ENCODE measurements at places on chromosomes 7 and 10.

DNA sequence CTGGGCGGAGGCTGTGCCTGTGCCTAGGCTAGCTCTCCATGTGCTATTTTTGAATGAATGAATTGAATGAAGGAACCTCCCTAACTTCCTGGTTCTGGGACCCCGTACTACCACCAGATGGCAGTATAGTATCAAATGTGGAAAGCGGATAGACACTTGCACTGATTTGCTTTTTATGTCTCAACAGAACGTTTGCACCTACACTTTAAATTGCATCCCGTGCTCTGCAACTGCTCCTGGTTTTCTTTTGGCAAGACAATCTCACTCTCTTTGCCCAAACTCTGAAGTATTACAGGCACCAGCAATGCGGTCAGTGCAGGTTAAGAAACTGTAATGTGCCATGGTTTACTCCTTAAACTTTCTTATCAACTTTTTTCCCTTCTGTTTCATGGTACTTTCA lies 6.5 kb downstream of the FZD8 start:
- no peak for DNase-seq

GRCh38 chr10:121597504-121598262 lies 561 bp downstream of the FGFR2 start:
- DNase-seq, result no peak

DNA sequence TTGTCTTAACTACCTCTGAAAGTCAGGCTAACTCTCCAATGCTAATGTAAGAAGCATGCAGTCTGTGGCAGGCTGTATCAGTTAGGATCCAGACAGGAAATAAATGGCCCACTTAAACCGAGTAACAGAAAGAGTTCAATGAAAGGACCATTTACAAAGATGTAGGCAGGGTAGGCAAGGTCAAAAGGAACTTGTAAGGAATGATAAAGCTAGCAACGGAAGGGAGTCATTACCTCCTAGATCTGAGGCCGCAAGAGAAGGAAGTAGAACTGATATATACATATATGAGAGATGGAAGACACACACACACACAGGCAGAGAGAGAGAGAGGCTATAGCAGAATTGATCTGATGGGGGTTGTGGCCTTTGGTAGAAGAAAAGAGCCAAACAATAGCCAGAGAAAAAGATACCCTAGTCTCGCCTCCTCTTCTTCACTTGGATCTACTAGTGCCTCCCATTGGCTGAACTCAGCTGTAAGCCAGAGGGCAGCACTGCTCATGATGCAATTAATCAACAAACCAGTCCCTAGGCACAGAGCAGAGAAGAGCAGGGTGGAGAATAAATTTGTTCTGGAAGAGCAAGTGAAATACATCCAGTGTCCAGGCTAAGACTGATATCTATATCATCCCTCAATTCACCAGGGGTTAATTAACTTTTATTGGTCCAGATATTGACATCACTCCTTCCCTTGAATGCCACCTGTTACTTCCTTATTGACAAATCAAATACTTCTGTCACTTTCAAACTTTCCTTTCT lies 91.2 kb downstream of the LSMEM1 start:
- DNase-seq, result no peak

DNA sequence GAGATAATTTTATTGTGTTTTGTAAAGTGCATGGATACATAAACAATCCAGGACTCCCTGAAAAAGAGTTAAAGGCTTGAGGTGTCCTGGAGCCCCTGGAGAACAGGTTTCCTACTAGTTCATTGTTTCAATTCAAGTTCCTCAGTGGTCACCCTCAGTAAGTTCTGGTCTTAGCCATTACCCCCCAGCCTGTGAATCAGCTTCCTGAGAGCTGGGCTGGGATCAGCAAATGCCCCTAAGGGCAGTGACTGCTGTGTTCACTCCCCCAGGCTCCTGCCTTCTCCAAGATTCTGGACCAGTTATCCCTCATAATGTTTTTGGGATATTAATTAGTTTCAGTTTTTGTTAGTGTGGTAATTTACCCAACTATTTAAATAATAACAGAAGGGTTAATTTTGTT lies 151.6 kb upstream of the PRSS58 start:
- no peak for DNase-seq

- DNase-seq, result peak; percentile 43
Measured at GRCh38 chr10:49534670-49535381, 4.1 kb downstream of the ERCC6 start.

DNA sequence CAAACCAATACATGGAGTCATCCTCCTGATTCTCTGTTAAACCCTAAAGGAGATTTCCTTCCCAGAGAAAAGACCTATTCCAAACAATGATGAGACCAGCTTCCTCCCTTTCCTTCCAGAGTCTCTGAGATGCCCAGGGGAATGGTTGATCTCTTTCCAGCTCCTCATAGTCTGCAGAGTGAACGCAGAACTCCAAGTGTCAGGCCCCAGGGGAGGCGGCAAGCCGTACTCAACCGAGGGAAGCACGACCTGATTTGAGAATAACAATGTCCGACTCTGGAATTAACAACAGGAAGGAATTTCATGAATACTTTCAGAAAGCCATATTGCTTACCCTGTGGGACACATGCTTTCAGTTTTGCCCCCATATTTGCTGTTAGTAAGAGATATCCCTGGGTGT lies 241.7 kb upstream of the GLI3 start:
- no peak for DNase-seq

GRCh38 chr7:38244516-38244915 lies 28.9 kb downstream of the TARP start:
- DNase-seq, result no peak

DNA sequence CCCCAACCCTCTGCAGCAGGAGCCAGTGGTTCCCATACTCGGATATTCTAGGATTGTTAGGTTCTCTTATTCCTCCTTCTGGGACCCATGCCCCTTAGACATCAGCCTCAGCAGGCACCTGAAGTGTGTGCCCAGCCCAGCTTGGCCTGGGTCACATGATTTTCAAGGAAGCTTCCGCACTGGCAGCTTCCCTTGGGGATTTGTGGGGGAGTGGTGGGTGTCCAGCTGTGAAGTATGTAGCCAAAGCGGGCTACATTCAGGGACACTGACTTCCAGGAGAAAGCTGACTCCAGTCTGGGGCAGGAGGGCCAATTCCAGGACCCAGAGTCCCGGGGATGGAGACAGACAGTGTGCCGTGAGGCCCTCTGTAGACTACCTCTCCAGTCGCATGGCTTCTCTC lies 1.3 kb downstream of the LDB1 start:
- no peak for DNase-seq

GRCh38 chr10:35346248-35346647 lies 9.9 kb downstream of the CCNY start:
- DNase-seq, result no peak

GRCh38 chr7:123398921-123399320 lies 135.5 kb downstream of the IQUB start:
- DNase-seq, result no peak

GRCh38 chr10:37976880-37977203 lies 395 bp upstream of the ZNF25 start:
- DNase-seq, result no peak

DNA sequence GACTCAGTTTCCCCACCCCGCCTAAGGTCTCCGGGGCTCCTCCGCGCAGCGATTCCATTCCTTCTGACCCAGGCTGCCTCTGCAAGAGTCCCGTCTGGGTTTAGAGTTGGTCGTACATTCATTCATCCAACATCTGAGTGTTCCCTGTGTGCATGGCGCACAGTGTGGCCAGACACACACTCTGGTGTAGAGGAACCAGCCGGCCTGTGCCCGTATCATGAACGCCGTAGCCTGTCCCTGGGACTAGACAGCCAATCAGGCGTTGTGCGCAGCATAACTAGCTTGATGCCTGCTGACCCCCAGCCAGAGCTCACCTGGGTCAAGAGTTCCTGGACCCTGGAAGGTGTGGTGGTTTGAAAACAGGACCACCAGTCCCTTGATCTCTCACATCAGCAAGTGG lies 20.9 kb upstream of the PDGFA start:
- no peak for DNase-seq

GRCh38 chr7:8418629-8419245 lies 14.7 kb upstream of the NXPH1 start:
- peak; percentile 12 for DNase-seq

- no peak for DNase-seq
Measured at GRCh38 chr10:114626841-114627240, 31.2 kb downstream of the ABLIM1 start.
